ENCODE measurements at places on chromosomes 6 and 20.

- no peak for DNase-seq
Observed at GRCh38 chr20:32580219-32580969, 4.7 kb downstream of the NOL4L start.

DNA sequence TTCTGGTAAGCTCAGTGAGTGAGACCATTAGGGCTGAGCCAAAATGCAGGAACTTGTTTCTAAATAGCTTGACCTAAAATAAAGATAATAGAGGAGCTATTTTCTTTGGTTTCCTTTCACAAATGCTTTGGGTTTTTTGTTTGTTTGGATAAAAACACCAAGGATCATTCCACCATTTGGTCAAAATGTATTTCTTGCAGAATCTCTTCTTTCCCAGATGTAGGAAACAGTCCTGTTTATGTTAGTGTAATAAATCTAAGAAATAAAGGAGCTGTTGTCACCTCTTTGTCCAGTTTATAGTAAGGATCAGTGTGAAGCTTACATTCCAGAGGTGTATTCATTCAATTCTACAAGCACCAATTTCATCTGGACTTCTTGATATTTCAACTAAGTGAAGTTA is 297.8 kb downstream of the GJA1 start:
- no peak for DNase-seq

DNA sequence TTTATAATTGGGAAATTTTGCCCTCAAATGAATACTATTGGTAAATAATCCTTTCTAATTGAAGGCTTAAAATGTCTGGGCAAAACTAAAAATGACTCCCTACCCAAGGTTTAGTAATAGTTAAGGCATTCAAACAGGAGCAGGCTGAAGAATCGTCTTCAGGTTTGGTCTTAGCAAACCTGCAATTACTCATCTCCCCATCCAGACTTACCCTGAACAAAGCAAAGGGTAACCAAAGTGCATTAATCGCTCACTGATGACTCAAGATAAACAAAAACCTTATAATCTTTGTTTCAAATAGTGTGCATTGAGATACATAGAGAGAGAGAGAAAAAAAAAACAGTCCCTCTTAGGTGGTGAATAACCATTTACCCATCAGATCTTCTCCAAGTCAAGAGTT is 225.5 kb downstream of the BMP2 start:
- DNase-seq: no peak

DNA sequence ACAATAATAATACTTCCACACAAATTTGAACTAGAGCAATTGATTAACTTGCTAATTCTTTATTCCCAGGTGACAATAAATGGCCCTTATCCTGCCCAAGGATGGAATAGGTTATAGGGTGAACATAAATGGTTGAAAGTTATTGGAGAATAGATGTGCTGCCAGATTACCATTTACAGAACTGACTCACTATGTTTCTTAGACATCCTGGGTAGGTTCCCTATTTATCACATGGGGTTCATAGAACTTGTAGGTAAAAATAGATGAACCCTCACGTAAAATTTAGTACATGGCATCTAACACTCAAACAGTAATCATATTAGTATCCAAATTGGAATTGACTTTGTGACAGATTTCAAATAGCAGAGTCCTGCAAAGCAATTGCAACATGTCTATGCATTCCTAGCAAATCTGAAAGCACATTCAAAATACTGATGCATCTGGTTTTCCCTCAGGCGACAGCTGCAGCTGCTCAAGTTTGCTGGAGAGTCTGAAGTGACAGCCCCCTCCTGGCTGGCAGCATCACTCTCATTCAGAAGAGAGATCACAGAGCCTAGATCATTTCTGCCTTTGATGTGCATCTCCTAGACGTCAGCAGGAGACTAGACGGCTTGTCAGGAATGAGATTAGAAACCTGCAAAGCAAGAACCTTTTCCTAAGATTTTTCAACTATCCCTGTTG is 80.2 kb upstream of the RNF217 start:
- no peak for DNase-seq

- no peak for DNase-seq
Observed at GRCh38 chr6:82608781-82609180, 245.2 kb downstream of the TPBG start.

DNA sequence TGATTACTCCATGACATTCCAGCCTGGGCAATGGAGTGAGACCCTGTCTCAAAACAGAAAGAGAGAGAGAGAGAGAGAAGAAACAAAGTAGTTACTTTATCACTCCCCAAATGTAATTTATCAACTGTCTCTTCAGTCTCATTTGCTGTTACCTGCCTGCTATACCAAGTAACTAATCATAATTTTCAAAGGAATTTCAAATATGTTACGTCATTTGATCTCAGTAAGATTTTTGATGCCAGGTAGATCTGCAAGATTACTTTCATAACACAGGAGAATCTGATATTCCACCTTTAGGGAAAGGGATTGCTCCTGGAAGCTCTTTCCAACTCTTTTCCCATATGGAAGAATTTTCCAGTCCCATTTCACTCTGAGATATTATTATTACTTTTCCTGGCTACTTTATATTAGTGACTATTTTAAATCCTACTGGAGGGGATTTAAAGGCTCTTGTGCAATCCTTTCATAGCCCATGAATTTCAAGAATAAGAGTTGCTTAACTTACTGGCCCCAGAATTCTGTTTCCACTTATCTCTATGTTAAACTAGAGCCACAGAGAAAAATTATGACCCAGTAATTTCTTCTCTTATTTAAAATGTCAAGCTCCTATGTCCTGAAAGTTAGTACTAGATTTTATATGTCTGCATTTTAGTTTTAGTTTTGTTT is 390.2 kb upstream of the FLRT3 start:
- DNase-seq: no peak

DNA sequence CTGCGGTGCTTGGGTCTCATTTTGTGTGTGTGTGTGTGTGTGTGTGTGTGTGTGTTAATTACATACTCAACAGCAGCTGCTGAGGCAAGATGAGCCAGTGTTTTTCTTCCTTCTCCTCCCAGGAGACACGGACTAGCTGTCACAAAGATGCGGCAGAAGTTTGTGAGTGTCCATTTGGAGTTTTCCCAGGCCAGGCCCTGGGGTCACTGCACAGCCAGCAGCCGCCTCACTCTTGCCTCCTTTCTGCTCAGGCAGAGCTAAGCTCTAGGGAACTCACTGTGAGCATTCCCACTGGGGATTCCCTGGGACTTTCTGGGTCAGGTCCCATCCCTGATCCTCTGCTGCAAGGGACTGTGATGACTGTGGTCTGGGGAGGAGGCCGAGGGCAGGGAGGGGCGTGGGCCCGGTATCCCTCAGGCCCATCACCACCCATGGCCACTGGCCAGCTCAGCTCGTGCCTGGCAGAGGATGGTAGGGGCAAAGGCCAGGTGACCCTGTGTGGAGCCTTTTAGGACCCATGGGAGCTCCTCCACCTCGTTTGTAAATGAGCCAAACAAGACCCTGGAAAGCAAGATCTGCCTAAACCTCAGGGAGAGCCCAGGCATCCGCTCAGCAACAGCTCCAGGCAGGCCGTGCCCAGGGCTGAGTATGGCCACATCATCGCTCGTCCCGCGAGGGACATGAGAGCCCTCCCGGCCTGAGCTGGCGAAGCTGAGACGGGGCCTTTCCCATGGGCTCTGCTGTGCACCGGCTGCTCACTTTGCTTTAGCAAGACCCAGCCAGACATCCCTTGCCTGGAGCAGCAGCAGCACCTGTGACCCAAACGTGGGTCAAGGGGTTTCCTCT is 102.0 kb downstream of the PSMB1 start:
- no peak for DNase-seq

- DNase-seq: no peak
Observed at GRCh38 chr6:36683656-36684446, 5.3 kb downstream of the CDKN1A start.

DNA sequence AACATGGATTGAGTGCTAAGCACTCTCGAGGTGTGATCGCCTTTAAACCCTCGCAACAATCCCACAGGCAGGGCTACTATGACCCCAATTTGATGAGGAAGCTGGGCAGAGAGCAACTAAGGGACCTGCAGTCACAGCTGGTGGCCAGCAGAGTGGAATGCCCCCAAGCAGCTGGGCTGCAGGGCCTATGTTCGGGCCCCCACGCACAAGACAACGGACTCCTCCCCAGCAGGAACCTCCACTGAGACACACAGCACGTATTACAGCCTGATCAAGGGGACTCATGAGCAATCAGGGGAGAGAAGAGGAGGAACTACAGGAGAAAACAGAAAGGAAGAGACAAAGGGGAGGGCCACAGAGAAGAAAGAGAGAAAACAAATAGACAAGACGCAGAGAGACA is 21.7 kb downstream of the CST7 start:
- no peak for DNase-seq

- DNase-seq: no peak
Observed at GRCh38 chr6:158596861-158597260, 37.0 kb downstream of the TMEM181 start.

DNA sequence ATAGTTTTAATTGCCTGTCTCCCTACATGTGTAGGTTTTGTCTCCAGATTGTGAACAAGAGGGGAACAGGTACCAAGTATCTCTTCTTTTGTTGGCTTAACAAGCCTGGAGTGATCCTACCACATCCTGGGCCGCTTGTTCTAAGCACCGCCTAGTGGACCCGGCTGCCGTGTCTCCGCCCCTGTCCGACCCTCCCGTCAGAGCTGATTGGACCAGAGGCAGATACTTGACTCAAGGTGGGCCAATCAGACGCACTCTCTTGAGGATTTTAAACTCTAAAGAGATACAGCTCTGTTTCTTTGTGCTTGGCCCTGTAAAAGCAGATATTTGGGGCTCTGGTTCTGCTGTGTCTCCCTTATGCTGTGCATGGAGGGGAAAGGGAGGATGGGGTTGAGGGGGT is 68.2 kb downstream of the PRDM1 start:
- DNase-seq: no peak

DNA sequence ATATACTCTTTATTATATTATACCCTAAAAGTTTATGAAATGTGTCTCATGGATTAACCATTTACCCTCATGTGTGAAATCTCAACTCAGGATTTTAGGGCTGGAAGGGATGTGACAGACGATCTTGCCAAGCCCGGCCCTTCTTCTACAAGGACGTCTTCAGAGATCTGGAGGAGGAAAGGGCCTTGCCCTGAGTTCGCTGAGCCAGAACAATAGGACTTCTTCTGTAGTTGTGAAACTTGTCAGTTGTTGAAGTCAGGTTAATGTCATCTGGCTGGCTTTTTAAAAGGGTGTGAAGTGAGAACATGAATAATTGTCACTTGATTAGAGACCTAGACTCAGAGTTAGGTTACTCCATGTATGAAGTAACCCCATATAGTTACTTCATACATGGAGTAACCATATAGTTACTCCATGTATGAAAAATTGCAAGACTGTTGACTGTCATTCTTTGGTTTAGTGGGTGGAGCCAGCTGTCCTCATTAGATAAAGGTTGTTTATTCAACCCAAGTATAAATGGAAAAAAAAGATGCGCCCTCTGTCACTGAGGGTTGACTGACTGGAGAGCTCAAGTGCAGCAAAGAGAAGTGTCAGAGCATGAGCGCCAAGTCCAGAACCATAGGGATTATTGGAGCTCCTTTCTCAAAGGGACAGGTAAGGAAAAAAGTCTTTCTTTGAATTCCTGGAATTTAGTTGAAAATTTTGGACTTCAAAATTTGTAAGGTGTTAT is at the start of gene ARG1:
Gene ARG1 (plus strand): TSS at position 541 of the 730 bp plus-strand sequence. CDS start 57 bp downstream, at position 598.
- DNase-seq: no peak
